ENCODE measurements at places on chromosomes 3 and 15. TPM values are rescaled to one million over a fixed set of nuclear protein-coding genes. Genes with fewer than 3 reads are reported as not detected.

SAMD7 gene
- not detected for total RNA-seq

SLC49A4 gene
- 32.3 TPM for total RNA-seq

GOLGA8M gene
- total RNA-seq = not detected

VWA5B2 gene
- not detected for total RNA-seq

DPH6 gene
- total RNA-seq = 29.4 TPM

C3orf49 gene
- total RNA-seq = not detected

RLBP1 gene
- under 0.01 TPM for total RNA-seq

LEKR1 gene
- total RNA-seq = 0.77 TPM

EFCC1 gene
- 0.73 TPM for total RNA-seq

LRRC2 gene
- total RNA-seq = 8.7 TPM

FAM227B gene
- total RNA-seq = 2.3 TPM

CX3CR1 gene
- not detected for total RNA-seq

SLC12A1 gene
- 0.15 TPM for total RNA-seq

DLL4 gene
- total RNA-seq = 0.33 TPM

FBXW12 gene
- not detected for total RNA-seq

EPHB1 gene
- total RNA-seq = 0.67 TPM

Measured in melanocyte of skin (primary cell).